NCI-H146 (cell line): ENCODE measurements at places on chromosomes 6 and 20.

DNA sequence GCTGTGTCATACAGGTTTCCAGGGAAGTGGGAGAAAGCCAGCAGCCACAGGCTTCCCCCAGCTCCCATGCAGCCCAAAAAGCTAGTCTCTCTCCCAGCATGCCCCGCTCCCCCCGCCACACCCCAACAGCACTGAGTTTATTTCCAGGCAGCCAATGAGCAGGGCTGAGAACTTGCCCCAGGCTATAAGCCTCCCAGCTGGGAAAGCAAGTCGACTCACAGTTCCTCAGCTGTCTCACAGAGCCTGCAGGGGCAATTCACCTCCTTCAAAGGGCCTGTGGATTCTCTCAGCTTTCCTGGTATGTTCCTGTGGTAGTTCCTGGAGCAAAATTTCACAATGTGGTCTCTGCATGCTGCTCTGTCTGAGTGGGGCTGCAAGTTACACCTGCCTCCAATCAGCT lies 34.2 kb downstream of the PAX1 start:
- DNase-seq: no peak

- DNase-seq: no peak
Measured at GRCh38 chr20:50901301-50901700, 29.9 kb downstream of the ADNP start.

- no peak for DNase-seq
Measured at GRCh38 chr20:21971436-21971835, 266.0 kb downstream of the PAX1 start.

GRCh38 chr6:76982476-76983199 lies 480.7 kb downstream of the HTR1B start:
- DNase-seq: no peak

DNA sequence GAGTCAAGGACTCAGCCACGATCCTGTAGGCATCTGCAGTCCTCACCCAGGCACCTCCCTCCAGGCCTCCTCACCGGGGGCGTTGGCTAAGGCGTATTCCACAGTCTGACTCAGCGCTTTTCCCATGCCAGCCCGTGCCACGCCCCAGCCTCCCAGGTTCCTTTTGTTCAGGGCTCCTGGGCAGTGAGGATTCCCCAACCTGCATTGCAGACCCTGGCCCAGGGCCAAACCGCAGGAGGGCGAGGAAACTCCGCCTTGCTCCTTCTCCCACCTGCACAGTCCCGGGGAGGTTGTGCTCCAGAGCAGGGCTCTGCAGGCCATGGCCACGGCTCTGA lies 202.8 kb upstream of the CST7 start:
- DNase-seq: peak; percentile 69

DNA sequence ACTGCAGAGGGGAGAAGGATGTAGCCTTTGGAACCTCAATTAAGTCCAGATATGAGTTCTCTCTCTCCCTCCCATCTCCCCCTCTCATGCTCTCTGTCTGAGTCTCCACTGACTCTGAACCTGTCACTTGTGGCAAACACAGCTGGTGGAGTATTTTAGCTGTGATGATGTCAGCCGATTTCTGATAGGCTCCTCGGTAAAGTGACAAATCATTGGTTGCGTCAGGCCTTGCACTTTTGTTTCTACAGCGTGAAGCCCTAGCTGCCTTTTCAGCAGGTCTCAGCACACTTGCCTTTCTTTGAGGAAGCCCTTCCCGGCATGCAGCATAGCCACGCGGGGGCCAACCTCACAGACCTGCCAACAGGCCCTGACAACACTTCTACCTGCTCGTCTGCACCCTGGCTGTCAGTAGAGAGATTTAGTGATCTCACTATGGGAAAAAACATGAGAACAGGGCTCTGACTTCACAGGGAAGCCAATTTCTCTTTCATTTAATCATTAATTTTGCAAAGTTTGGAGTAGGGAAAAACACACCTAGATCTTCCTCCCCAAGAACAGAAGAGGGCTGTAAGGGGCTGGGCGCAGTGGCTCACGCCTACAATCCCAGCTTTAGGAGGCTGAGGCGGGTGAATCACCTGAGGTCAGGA lies 84.4 kb downstream of the GMPR start:
- DNase-seq: peak; percentile 85

DNA sequence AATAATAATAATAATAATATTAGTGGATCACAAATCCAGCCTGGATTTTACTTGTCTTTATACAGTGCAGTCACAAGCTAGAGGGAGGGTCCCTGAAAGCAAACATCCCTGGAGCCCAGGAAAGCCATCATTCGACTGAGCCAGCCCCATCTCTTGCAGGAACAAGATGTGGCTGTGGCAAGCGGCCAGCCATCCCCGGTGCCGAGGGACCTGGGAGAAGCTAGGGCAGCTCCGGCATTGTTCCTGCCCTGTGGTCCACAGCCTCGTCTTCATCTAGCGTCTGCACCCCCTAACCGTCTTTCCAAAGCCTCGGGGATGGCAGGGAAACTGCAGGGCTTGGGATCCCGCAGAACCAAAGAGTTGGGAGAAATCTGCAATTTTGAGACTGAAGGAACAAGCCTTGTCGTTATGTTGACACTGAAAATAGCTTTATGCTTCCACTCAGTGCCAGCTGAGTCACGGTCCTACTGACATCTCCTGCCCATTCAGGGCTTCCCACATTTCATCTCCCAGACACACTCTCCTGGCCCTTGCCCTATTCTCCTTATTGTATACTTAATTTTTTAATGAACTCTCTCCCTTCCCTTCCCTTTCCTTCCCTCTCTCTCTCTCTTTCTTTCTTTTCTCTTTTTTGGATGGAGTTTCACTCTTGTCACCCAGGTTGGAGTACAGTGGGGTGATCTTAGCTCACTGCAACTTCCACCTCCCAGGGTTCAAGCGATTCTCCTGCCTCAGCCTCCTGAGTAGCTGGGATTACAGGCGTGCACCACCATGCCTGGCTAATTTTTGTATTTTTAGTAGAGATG lies 62.5 kb upstream of the ZNFX1 start:
- DNase-seq: no peak

DNA sequence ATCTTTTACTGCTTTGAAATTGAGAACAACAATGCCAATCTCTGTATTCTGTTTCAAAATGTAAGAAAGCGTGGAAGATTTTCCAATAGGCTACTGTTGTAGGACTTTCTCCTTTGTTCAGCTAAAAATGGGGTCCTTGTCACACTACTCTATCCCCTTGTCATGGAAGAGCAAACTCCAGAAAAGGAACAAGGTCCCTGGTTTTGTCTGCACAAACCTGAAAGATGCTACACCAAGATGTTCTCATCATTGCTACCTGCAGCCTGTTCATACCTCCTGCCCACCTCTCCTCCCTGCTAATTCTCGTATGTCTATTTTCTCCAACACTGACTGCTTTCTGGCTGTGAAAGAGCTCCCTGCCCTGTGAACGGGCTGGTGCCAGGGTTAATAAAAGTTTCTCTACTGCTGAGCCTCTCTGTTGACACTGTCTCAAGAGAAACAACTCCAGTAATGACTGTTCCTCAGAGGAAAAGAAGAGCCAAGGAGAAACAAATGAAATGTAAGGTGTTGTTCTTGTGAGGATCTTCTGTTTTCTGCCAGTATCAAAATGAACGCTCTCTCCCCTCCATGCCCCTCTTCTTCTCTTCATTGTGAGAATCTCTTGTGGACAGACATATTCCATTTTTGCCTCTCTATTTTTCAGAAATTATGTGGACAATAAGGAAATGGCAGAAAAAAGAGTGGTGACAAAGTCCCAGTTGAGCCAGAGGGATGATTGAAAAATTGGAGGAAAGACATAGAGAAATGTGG lies 287.1 kb downstream of the ADGB start:
- no peak for DNase-seq

DNA sequence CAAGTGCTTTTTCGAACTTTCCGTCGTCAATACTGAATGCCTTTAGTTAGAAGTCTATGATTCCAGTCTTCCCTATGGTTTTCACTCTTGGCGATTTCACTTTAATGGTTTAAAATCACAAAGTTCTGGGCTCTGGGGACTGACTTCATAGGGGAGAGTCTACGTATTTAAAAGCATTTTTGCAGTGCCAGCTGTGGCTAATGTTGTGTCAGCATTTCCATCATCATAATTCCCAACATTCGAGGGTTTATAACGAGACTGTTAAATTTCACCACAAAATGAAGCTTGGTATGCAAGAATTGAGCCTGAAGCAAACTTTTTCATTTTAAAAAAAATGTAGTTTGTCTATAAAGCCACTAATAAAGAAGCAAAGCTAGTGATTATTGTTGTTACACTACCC lies 242.7 kb downstream of the SOX4 start:
- DNase-seq: no peak

DNA sequence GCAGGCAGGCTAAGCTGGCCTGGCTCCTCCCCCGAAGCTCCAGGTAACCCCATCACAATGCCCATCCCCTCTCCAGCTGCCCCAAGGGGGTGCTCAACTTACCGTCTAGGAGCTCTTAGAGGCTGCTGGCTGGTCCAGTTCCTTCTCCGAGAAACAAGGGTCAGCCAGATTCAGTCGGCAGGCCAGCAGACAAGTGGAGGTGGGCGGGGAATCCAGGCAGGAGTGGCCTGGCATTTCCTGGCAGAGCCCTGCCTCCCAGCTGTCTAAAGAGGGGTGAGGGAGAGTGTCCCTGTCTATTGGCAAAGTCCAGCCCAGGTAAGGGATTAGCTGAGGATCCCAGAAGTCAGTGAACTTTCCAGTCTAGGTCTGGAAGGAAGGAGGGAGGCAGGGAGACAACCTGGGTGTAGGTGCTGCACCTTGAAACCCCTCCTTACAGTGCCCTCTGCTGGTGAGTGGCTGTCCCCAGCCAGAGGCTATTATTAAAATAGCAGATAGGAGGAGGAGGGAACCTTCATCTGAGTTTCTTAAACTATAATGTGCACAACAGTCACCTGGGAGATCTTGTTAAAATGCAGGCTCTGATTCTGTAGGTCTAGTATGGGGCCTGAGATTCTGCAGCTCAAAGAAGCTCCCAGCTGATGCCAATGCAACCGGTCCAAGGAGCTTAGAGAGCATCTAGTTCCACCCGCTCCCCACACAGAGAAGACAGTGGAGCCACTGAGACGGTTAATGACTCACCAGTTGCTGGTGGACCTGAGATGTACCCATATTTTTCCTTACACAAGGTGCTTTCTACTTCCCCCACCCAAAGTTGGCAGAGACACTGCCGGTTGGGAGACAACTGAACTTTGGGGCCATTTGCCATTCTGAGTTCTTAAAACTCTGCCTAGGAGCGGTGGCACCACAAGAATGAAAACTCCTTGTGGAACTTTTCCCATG lies at the start of gene UNC5CL:
Gene UNC5CL, minus strand, starts transcription at position 162 of the 939 bp plus-strand sequence. CDS start 4,147 bp downstream, outside the sequence.
- DNase-seq: peak; percentile 76

GRCh38 chr6:56841381-56841749 lies 113.5 kb upstream of the BEND6 start:
- DNase-seq: no peak

GRCh38 chr20:39311851-39312506 lies 349.8 kb downstream of the DHX35 start:
- DNase-seq: no peak

- DNase-seq: no peak
Measured at GRCh38 chr6:72826744-72827438, 205.0 kb downstream of the KCNQ5 start.

- DNase-seq: no peak
Measured at GRCh38 chr6:147033267-147033666, 170.9 kb upstream of the STXBP5 start.

DNA sequence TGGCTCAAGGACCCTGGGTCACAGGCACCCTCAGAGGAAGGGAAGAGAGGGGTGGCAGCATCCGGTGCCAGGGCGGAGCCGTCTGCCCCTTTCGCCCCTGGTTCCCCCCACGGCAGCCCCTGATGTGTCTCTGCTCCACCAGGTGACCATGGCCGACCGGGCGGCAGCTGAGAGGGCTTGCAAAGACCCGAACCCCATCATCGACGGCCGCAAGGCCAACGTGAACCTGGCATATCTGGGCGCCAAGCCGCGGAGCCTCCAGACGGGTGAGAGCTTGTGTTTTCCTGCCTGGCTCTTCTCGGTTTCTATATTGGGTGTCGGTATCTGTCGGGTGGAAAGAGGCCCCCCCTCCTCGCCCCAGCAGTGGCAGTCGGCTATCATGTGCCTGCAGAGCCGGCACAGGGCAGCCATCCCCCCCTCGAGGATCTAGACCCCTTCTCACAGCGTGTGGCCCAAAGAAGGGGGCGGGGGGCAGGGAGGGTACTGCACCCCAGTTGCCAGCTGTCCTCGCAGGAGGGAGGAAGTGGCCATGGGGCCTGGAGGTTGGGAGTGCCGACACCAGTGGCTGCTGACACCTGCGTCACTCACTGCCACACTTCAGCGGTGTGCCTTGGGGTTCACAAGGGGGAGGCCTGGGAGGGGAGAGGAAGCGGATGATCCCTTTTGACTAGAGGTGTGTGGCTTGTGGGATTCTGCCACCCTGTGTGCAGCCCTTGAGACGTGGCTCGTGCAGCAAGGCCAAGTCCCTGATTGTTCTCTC lies 1.5 kb downstream of the RBM38 start:
- no peak for DNase-seq

GRCh38 chr6:134723081-134723871 lies 226.6 kb downstream of the ALDH8A1 start:
- peak; percentile 38 for DNase-seq

- DNase-seq: peak; percentile 76
Measured at GRCh38 chr6:21556968-21557721, 36.4 kb upstream of the SOX4 start.

GRCh38 chr20:44005661-44006060 lies 91.0 kb downstream of the TOX2 start:
- DNase-seq: no peak

DNA sequence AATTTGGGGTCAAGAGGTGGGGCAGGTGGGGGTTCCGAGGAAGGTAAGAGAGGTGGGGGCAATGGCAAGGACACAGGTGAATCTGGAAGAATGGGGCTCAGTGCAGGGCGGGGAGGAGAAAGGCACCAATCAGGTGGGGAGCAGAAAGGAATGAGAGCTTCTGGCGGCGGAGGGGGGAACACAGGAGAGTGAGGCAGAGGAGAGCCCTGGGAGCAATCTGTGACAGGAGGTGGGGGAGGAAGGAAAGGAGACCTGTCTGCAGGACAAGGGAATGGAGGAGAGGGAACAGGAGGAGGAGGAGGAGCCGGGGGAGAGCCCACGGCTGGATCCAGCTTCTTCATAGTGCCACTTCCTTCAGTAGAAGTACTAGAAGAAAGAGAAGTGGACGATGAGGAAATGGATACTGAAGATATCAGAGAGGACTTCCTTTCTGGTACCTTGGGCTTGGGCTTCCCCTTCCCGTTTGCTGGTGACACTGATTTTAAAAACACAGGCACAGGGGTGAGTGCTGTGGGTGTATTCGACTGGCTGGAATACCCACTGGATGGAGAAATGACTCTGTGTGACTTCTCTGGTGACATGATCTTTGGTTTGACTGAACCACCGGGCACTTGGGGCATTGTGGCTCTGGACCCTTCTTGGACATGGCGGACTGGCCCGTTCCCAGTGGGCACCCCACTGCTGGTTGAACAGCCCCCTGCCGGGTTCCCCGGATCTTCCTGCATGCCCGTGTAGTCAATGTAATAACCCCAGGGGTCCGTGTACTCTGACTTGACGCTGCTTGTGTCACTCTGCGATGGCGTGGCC lies 27.4 kb downstream of the HEBP2 start:
- DNase-seq: no peak

GRCh38 chr6:138334000-138334399 lies 43.7 kb upstream of the SMIM28 start:
- no peak for DNase-seq

GRCh38 chr6:75412969-75413662 lies 80.5 kb downstream of the FILIP1 start:
- DNase-seq: no peak
